M059J (cell line): ENCODE measurements at places on chromosomes 7 and 10. TPM values are rescaled to one million over a fixed set of nuclear protein-coding genes. Genes with fewer than 3 reads are reported as not detected.
A peak's percentile ranks its signal among the peaks of the same experiment; 100 is the strongest.

The ZNF488 gene
- total RNA-seq: 0.62 and 0.79 TPM in 2 replicates

The KCND2 gene
- not detected in 2 replicates for total RNA-seq

The LDB3 gene
- total RNA-seq: 0.05 TPM in 2 replicates

- peak; percentile 100 for DNase-seq
Observed at GRCh38 chr7:101882595-101883564, 65.5 kb downstream of the CUX1 start.

The CH25H gene
- total RNA-seq: 3.2 and 5.1 TPM in 2 replicates
